Osteocyte (in vitro differentiated cells): ENCODE measurements at places on chromosomes 4 and X.

DNA sequence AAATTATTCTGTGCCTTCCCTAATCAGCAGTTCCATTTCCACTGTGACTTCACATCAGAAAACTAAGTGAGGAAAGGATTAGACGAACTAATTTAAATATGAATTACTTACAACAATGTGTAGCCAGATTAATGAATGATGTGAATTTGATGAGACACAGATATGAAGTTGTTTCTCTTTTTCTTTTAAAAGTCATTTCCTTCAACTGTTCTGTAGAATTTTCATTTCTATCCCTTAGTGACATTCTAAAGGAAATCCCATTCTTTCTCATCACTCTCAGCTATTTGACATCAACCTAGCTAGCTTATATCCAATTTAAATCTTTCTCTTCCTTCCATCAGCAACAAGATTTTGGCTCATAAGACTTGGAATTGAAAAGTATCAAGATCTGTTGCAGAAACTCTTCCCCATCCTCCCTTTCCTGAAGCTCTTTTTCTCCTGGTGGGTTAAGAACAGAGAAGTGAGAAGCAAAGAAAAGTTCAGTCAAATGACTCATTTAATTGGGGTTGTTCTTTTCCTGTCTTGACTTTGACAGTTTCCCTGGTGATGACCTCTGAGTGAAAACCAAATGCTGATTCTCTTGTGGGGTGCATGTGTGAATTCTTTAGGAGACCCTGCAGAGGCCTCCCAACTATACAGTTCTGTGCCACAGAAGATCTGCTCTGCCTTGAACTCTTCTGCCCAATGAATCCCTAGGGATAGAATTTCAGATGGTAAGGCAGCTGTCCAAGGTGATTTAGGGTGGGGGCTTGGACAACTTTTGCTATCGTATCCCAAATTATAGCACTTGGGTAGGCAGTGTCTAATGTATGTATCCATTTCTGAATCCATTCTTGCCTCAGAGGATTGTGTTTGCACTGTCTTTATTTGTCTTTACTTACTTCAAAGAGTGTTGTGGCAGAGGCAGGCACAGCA lies 232.5 kb upstream of the GPRIN3 start:
- DNase-seq: no peak

DNA sequence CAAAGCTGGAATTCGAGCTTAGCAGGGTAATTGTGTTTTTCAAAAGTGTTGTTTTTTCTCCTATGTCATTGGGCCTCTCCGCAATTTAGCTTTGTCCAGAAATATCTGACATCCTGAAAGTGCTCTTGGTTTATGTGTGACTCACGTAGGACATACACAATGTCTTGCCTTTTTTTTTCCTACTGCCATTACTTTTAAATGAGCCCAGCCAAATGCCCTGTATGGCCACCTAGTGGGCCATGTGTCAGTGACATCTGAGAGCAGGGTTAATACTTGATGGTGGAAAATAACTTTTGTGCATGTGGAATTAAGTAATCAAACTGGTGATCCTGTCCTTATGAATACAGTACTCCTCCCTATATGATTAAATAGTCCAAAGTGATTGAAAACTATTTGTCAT lies 1411.1 kb upstream of the TENM3 start:
- DNase-seq: no peak

GRCh38 chrX:19332983-19333382 lies 10.7 kb upstream of the PDHA1 start:
- peak; percentile 80 for DNase-seq

DNA sequence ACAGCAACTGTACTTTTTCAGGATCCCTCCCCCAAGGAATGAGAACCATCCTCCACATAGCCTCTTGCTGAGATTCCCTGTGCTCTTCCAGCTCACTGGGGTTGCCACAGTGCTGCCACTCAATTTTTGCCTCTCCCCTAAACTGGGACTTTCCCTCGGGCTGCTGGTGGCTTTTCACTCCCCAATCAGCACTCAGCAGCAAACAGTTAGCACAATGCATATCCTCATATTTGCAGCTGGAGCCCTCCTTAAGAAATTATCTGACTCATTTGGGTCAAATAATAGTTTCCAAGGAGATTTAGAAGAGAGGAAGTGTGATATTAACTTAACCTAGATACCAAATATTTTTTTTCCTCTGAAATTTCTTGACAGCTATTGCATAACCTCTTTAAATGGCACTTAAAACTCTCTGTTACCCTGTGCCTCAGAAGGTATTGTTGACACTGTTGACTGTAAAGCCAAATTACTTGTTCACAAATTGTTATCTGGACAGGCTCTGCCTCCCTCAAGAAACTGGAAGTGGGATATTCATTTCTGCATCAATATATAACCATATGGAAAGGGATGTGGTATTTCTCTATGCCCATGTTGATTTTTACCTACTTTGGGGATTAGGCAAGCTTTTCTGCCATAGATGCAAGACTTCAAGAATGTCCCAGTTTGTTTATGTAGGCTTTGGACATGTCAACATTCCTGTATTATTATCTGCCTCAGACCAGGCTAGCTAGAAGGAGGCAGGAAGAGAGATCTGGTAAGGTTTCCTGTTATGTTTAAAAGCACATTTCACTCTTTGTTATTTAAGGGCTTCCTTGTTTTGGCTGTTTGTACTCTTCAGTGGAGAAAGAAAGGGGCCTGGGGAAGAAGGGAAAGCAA lies 58.0 kb downstream of the SEPTIN11 start:
- DNase-seq: no peak

DNA sequence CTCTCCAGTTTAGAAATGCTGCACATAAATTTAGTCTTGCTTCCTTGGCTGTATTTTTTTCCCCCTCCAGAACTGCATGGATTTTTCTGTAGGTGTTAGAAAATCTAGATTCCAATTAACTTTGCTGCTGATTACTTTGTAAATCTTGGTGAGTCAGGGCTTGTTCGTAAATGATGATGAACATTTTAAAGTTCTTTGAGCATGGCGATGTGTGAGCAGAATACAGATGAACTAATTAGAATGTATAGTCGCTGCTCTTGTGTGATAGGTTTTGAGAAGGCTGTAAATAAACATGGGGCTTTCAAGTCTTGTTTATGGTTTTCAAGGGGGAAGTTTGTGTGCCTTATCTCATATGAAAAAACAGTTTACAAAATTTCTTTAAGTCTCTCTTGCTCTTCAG lies 23.3 kb downstream of the LIMCH1 start:
- DNase-seq: no peak

- no peak for DNase-seq
These were observed 92.5 kb downstream of the SORBS2 start for GRCh38 chr4:185719500-185719858.

DNA sequence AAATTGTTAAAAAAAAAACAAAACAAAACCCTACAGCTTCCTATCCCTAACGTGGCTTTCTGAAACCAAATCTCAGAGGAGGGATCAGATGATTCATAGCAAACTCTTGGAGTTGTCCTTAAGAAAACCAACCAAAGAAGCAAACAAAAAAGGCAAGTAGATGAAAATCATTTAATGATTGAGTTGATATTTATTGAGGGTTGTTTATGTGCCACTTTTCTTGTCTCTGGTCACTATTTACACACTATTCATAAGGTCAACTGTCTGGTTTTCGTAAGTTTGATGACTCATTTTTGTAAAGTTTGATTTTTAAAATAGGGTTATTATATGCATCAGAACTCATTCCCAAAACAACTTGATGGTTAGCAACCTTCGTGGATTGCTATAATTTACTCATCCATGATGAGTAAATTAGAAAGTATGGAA lies 133.4 kb downstream of the UNC5C start:
- DNase-seq: no peak

GRCh38 chr4:156322592-156322991 lies 368.9 kb upstream of the CTSO start:
- DNase-seq: no peak

DNA sequence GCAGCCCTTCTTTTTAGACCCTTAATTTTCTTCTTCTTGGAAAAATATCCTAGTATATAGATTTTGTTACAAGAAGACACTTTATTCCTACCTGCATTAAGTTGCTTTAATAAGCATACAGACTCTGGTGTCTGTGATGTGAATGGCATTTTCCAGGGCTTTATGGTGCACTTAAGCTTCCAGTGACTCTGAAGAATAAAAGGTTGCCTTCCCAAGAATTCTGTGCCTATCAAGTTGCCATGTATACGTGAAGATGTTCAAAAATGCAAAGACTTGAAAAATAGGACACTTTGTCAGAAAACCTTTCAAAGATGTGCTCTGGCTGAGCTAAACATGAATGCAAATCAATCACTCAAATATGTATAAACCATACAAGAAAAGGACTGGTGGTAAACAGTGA lies 110.9 kb downstream of the RS1 start:
- DNase-seq: no peak

DNA sequence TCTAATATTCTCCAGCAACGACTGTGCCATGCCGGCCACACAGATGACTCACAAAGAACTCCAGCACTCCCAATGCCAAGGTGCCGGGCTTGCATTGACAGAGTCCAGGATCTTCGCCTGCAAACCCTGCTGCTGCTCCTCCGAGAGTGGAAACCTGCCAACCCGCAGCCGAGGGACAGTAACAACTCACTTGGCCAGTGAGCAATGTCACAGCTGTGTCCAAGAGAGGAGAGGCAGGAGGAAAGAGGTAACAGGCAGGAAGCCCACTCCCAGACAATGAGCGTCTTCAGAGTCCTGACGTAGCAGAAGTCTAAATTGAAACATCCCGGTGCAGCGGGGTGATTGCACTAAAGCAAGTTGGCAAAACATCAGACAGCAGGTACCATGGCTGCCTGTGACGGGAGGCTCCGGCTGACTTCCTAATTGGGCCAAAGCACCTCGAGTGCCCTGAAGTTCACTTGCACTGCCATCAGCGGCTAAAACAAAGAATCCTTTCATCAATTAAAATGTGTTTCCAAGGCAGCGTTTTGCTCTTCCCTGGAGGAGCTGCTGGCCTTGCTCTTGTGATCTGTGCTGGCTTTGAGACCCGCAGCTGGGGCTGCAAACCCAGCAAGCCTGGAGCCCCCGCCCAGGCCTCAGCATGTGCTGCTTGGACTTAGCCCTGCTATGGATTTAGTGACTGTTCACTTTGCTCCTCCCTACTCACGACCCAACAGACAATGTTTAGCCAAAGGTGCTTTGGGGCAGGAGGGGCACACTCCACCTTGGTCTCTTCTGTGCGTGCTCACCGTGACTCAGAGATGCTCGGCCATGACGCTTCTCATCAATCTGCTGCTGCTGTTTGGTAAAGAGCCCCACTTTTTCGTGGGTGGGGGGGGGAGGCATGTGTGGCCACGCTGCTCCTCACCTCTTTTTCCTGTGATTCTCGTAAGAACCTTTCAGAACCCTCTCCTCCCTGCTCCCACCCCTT lies 36.5 kb downstream of the DCTD start:
- DNase-seq: no peak

- DNase-seq: no peak
These were observed 793.4 kb upstream of the FRG1 start for GRCh38 chr4:189147005-189147929.

DNA sequence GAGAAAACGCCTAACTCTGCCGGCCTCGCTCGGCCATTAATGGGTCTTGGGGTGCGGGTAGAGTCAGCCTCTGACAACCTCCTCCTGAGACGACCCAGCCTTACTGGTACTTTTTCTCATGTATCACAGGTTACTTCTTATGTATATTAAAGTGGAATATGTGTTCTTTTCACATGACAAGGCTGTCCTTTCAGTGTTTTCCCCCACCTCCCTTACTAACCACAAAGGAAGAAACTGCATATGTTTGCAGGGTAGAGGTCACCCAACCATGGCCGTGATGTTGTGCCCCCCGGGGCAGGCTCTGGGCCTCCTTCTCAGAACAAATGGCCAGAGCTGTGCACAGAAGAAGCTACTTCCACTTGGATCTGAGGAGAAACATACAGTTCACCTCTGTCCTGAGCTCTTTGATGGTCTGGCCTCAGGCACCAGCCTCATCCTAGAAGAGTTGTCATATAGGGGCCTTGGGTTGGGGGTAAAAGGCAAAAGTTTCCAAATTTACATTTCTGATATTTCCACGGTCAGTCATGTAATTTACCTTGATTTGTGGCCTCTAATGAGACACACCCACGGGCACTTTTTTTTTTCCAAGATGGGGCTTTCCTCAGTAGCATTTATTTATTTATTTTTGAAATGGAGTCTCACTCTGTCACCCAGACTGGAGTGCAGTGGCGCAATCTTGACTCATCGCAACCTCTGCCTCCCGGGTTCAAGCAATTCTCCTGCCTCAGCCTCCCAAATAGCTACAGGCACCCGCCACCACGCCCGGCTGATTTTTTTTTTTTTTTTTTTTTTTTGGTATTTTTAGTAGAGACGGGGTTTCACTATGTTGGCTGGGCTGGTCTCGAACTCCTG lies 1.9 kb downstream of the SOWAHD start:
- DNase-seq: no peak

GRCh38 chr4:102687982-102688433 lies 72.8 kb downstream of the MANBA start:
- no peak for DNase-seq

- DNase-seq: no peak
These were observed 295.9 kb upstream of the TACR3 start for GRCh38 chr4:104015680-104016079.

GRCh38 chr4:792626-793092 lies 33.3 kb downstream of the CPLX1 start:
- no peak for DNase-seq

DNA sequence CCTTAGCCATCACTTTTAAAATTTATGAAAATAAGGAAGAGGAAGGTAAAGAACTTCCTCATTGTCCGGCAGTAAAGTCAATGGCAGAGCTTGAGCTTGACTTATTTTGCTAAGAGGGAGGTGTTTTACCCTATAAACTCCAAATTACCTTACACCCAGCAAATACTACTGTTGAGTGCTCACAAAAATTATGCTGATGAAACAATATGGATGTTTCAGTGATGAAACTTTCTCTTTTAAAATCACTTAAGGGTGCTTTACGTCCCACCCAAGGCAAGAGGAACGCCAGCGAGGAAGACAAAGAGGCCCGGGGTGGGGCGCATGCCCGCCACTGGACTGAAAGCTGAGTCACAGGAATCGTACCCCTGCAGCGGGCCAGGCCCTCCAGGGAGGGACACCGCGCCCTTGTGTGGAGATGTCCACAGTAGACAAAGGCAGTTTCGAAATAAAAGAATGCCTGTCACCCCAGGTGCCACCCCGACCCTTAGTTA lies 560 bp upstream of the TMSB4X start:
- peak; percentile 87 for DNase-seq

DNA sequence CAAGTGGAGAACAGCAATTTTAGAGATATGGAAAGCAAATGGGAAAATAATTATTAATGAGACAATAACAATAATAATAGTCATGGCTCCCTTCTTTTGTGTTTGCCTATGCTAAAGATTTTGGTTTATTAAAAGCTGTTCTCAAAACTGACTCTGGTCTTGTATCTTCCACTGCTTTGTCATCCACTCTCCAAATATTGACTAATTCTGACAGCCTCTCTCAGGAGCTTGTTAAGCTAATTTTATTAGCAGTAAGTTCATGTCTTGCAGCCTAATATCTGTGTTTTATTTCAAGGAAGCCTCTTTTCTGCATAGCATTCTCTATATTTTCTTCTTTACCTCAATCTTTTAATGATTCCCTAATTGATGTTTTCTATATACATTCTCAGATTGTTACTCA lies 1419.8 kb downstream of the ARAP2 start:
- DNase-seq: no peak

DNA sequence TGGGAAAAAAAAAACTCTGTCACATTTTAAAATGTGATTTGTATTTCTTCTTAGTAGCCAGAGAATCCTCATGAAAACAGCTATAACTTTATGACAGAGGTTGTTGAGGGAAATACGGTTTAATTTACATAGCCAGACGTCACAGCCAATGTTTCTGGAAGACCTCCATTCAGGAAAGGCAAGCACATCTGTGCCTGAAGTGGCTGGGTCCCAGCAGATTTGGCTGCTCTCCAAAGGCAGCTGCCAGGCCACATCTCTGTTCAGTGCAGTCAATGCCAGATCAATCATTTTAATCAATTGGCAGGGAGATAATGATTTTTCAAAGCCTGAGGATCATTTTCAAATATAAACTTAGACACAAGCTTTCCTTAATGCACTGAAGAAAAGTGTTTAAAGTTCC lies 86.5 kb upstream of the ZIC3 start:
- no peak for DNase-seq
